ENCODE measurements at places on chromosomes 1 and 21.
A peak's percentile ranks its signal among the peaks of the same experiment; 100 is the strongest.

GRCh38 chr1:6300342-6301048 lies 39.6 kb upstream of the GPR153 start:
- DNase-seq: no peak

GRCh38 chr1:35453031-35453430 lies 104.2 kb downstream of the KIAA0319L start:
- no peak for DNase-seq

- DNase-seq: no peak
Measured at GRCh38 chr1:240058049-240058448, 33.6 kb upstream of the FMN2 start.

DNA sequence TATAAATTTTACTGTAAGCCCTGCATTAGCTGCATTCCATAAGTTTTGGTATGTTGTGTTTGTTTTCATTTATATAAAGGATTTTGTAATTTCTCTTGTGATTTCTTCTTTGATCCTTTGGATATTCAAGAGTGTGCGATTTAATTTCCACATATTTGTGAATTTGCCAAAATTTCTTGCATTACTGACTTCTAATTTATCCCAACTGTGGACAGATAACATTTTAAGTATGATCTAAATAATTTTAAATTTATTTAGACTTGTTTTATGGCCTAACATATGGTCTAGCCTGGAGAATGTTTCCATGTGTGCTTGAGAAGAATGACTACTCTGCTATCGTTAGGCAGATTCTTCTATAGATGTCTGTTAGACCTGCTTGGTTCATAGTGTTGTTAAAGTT lies 23.2 kb downstream of the RPE65 start:
- DNase-seq: no peak

GRCh38 chr1:17540255-17541001 lies 930 bp downstream of the ARHGEF10L start:
- no peak for DNase-seq

DNA sequence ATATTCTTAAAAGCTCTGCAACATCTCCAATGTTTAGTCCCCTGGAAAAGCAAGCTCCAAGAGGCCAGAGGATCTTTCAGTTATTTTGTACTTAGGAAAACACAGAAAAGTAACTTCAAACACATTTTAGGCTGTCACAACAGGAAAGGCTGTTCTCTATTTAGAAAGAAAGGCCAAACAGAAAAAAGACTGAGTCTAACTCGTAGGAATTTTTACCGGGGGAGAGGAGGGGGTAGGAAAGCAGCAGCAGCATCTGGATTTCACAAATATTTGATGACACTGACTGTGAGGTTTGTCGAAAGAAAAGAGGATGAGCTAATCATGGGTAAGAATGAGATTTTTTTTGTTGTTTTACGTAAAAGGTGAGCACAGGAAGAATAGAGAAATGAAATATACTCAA lies 107.1 kb downstream of the EIF4G3 start:
- no peak for DNase-seq

DNA sequence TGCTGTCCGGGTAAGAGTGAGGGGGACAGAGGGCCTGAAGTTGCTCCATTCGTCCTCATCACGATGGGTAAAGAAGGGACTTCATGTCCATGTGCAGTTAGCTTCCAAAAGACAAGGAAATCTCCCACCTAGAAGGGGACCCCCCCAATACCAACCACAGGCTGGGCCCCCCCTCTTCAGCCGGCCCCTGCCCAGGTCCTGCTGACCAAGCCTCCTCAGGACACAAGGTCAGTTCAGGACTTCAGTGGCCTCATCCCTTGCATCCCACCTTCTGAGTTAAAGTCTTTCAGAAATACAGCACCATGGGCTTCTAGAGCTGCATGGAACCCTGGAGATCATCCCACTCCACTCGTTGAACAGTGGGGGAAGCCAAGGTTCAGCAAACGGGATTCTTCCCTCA lies 115.4 kb upstream of the ERG start:
- DNase-seq: no peak

DNA sequence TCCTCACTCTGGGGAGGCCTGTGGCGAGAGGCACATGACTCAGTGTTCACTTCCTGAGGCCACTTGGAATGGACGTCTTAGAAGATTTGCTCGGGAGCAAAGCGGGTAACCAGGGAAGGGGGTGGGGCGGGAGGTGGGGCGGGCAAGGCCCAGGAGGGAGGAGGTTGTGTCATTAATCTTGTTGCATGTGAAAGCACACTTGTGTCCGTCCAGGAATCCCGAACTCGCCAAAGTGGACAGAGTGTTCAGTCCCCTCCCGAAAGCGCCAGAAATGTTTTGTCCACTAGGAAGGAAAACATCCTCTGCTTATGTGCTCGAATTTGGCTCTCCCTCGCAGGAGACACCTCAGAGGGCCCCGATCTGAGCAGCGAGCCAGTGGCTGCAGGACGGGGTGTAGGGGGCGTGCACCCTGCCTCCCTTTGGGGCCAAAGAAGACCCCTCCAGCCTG lies 84.2 kb downstream of the SPSB1 start:
- DNase-seq: no peak

GRCh38 chr1:26894263-26894662 lies 4.2 kb upstream of the GPN2 start:
- no peak for DNase-seq

DNA sequence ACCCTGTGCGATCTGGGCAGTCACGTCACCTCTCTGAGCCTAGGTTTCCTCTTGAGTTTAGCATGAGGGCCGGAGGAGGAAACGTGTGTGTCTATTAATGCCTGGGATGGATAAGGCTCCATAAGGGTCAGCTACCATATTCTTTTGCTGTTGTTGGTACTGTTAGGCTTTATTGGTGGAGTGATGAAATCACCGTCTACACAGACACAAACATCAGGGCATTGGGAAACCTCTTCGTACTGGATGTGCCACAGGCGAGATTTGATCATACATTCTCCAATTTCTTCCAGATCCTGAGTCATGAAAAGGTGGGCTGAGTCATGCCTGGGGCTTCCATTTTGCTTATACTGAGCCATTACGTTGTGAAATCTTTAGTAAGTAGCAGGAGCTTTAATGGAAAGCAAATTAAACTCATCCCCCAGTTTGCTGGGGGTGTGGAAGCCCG lies 24.9 kb upstream of the GRHL3 start:
- no peak for DNase-seq

DNA sequence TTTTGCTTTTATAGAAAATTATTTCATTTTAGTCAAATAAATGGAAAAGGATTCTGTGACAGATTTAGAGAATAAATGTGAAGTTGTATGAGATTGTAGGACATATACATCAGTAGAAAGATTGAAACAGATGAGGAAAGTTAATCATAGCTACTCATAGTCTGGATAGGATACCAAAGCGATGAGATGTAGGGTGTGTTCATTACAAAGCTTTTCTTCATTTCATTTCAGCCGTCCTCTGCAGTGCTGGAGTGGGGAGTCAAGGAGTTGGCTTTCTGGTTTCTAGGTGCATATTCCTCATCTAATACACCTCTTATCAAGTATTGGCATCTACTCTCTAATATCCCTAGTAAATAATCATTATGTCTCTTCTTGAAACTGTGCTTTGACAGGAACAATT lies 149.5 kb upstream of the NEGR1 start:
- no peak for DNase-seq

- DNase-seq: no peak
Measured at GRCh38 chr1:167683641-167684502, 37.9 kb upstream of the MPZL1 start.

DNA sequence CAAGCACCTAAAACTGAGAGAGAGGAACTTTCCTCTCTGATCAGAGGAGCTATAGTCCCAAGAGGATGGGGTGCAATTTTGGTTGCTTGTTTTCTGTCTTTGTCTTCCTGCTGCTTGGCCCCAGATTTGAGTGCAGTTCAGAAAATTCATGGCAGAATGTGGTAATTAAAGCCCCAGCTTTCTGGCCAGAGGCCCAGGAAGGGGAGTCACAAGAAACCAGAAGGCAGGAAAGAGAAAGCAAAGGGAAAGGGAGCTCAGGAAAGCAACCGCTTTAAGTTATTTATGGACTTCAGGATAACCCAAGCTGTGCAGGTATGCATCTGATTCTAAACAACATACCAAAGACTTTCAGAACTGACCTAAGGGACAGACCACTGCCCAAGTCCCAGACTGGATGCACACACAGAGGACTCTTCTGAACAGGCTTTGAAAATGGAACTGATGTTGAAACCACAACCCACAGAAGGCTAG lies 88.8 kb downstream of the ST3GAL3 start:
- no peak for DNase-seq

DNA sequence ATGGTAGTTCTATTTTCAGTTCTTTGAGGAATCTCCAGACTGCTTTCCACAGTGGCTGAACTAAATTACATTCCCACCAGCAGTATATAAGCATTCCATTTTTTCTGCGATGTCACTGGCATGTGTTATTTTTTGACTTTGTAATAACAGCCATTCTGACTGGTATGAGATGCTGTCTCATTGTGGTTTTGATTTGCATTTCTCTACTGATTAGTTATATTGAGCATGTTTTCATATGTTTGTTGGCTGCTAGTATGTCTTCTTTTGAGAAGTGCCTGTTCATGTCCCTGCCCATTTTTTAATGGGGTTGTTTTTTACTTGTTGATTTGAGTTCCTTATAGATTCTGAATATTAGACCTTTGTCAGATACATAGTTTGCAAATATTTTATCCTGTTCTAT lies 87.9 kb downstream of the RPS6KC1 start:
- DNase-seq: no peak

DNA sequence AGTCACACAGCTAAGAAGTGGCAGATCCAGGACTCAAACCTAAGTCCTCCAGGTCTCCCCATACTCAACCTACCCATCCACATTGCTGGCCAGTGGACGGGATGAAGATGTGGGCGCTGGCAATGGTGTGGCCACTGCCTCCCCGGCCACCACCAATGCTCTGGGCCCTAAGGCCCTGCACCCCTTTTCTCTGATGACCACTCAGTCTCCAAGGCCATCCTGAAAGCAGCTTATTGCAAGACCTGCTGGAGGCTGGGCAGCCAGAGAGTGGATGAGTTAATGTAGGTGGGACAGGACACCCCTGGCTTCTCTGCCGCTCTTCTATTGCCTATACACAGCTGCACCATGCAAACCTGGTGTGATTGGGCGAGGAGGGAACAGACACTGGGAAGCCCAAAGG lies 178.7 kb downstream of the HIVEP3 start:
- DNase-seq: no peak

DNA sequence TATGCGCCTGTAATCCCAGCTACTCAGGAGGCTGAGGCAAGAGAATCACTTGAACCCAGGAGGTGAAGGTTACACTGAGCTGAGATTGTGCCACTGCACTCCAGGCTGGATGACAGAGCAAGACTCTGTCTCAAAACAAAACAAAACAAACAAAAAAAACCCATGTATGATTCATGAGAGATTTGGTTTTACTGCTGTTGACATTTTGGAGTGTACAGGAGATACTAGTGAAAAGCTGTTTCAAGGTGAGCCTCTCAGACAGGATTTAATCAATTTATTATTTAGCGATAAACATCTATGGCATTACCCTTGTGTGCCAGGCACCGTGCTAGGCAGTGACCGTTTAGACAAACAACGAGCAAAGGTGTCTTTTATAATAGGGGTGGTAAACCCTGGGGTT lies 16.5 kb downstream of the LHX4 start:
- no peak for DNase-seq

- no peak for DNase-seq
Measured at GRCh38 chr1:199383793-199384192, 643.7 kb upstream of the NR5A2 start.

- DNase-seq: peak; percentile 33
Measured at GRCh38 chr1:19336543-19336942, 24.4 kb downstream of the SLC66A1 start.

GRCh38 chr21:45295576-45296365 lies 8.1 kb upstream of the POFUT2 start:
- DNase-seq: no peak

GRCh38 chr1:172406968-172407367 lies 13.5 kb upstream of the C1orf105 start:
- no peak for DNase-seq

DNA sequence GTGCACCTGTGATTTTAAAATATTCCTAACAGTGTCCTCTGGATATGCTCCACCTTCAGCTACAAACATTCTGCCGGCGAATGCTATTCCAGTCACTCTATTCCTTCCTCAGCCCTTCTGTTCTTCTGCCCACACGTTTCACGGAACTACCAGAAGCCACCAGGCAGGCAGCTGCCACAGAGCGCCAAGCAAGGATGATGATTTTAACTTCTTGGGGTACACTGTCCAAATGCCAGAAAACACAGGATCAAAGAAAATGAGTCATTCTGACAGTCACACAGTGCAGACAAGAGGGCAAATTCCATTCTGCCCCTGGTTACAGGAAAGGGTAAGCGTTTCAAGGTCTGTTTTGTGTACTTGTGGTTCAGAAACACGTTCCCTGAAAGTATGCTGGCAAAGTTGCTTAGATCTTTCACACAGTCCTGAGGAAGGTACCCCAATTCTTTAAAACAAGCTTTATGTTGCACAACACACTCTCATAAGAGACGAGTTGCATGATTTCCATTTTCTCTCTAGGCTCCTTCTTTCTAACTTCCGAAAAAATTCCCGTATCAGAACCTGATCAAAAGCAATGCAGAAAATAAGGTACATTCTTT lies 508.3 kb upstream of the PKN2 start:
- DNase-seq: no peak

- DNase-seq: no peak
Measured at GRCh38 chr1:25793585-25794170, 6.3 kb upstream of the SELENON start.

GRCh38 chr1:29800120-29800519 lies 563.8 kb downstream of the PTPRU start:
- DNase-seq: no peak

DNA sequence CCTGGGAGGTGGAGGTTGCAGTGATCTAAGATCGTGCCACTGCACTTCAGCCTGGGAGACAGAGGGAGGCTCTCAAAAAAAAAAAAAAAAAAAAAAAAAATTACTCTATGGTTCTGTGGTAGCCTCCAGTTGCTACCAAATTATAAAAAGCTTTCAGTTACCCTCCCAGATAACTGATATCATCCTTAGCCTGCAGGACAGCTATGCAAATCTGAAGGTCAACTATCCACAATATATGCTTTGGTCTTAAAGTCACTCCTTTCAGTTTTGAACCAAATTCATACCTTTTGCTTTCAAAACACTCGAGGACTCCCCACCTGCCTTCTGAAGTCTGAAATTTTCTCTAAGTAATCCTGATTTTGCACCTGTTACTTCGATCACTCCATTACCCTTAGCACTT lies 3.1 kb downstream of the MIXL1 start:
- DNase-seq: no peak

- no peak for DNase-seq
Measured at GRCh38 chr1:110684491-110684890, 9.8 kb upstream of the KCNA3 start.

DNA sequence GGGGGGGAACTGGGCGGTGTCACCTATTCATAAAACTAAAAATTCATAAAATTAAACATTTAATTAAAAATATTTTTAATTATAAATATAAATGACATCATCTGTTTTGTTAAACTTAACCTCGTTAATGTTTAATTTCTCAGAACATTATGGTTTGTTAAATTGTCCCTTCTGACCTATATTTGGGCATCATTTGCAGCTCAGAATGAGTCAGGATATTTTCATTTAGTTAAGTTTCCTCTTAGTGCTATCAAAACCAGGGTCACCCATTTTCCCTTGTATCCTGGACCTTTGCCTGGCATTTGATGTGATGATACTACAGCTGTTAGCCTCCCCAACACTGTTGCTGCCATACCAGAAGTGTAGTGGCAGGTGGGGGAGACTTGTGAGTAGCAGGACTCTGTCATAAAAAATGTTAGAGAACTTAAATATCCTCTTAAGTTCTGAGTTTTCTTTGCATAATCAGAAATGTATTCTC lies 30.3 kb downstream of the TSNAX start:
- DNase-seq: no peak

GRCh38 chr1:85581802-85582686 lies 1.5 kb downstream of the CCN1 start:
- no peak for DNase-seq

- DNase-seq: no peak
Measured at GRCh38 chr1:59765011-59765730, 49.6 kb upstream of the HOOK1 start.

All from stimulated activated CD4-positive, alpha-beta T cell treated with anti-CD3 and anti-CD28 coated beads, Interleukin-1b, Interleukin-23, amount 100 ng/mL, for 24 hours (primary cell).